Fibroblast of the conjunctiva (primary cell): ENCODE measurements at places on chromosomes 16 and 17.

GRCh38 chr16:68146585-68146984 is 61.4 kb downstream of the NFATC3 start:
- peak; percentile 63 for DNase-seq

- no peak for DNase-seq
Observed at GRCh38 chr17:80032614-80033171, 3.0 kb downstream of the TBC1D16 start.

DNA sequence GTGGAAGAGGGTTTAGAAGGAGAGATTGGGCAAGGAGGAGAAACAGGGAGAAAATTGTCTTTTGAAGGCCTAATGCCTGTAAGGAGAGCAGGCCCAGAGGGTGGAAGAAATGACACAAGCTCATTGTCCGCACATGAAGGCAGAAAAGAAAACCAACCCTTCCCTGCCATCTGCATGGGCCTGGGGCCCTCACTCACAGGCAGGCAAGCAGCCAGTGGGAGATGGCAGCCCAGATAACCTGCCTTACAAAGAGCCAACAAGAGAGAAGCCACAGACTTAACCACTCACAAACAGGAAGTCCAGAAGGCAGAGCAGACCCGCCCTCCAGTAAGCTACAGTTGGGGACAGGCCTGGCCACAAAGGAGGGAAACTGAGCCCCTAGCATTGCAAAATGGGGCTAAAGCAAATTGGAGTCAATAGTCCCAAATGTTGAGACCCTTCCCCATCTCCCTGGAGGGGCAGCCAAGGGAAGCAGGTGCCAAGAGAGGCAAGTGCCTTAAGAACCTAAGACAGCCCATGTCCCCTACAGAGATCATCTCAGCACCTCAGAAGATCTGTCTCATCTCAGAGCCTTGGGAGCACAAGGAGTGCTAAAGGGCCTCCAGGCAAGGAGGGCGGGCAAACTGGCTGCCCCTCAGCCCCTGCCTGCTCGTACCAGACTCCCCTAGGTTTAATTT is 7.3 kb upstream of the TSPOAP1 start:
- DNase-seq = no peak

DNA sequence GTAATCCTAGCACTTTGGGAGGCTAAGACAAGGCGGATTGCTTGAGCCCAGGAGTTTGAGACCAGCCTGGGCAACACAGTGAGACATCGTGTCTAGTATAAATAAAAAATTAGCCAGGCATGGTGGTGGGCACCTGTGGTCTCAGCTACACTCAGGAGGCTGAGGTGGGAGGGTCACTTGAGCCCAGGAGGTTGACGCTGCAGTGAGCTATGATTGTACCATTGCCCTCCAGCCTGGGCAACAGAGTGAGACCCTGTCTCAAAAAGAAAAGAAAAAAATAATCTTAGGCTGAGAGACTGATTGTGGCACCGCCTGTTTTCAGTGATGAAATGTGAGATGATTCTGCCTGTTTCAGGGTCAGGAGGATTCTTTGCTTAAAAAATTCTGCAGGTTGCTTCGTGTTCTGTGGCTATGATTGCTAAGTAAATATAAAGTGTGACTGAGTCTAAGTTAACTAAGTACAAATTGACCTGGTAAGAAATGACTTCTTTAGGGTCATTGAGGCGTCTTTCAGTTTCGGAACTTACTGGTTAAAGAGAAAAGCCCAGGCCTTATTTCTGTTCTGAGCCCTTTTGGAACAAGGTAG is 128.3 kb downstream of the SOCS1 start:
- no peak for DNase-seq

GRCh38 chr17:9101356-9101755 is 80.0 kb downstream of the NTN1 start:
- DNase-seq = no peak

GRCh38 chr17:78599419-78599818 is 22.2 kb upstream of the DNAH17 start:
- peak; percentile 17 for DNase-seq

DNA sequence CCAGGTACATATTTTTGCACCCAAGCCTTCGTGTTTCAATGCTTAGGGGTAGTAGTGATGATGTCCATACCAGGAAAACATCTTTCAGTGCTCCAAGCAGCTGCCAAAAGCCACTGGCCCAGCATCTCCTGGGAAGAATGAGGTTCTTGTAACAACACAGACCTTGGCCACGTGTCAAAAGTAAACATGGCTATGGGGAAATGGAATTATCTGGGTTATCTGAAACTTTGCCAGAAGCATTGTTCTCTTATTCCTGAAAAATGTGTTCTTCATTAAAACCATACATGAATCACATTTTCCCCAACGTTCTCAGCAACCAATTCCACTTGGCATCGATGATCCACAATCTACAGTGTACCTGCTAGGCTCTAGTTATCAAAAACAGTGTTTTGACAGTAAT is 524.2 kb upstream of the EEF2KMT start:
- peak; percentile 46 for DNase-seq

- peak; percentile 16 for DNase-seq
Observed at GRCh38 chr16:3266873-3267537, 10.6 kb upstream of the MEFV start.

GRCh38 chr17:32806646-32807045 is 70.3 kb downstream of the MYO1D start:
- no peak for DNase-seq

GRCh38 chr17:30267625-30268024 is 24.1 kb downstream of the BLMH start:
- DNase-seq = no peak

- no peak for DNase-seq
Observed at GRCh38 chr17:39080421-39081078, 70.9 kb downstream of the PLXDC1 start.

GRCh38 chr17:75447951-75448856 is 8.2 kb upstream of the TMEM94 start:
- DNase-seq = no peak

GRCh38 chr17:62689441-62690167 is 62.1 kb downstream of the MRC2 start:
- no peak for DNase-seq
